ENCODE measurements at places on chromosomes 6 and 20. TPM values are rescaled to one million over a fixed set of nuclear protein-coding genes. Genes with fewer than 3 reads are reported as not detected.

The OR2H2 gene
- not detected for total RNA-seq

The EDN3 gene
- total RNA-seq: not detected

The ZSCAN23 gene
- 6.8 TPM for total RNA-seq

The IP6K3 gene
- total RNA-seq: not detected

The PTCHD4 gene
- total RNA-seq: 28.5 TPM

The RCAN2 gene
- total RNA-seq: 17.0 TPM

The C4B gene
- total RNA-seq: 4.6 TPM

The STK35 gene
- 31.3 TPM for total RNA-seq

The TREM1 gene
- total RNA-seq: 0.38 TPM
